ENCODE measurements at places on chromosomes 1 and 21. TPM values are rescaled to one million over a fixed set of nuclear protein-coding genes. Genes with fewer than 3 reads are reported as not detected.

- no peak overlapping the region for H3K4me3 ChIP-seq
- peak overlapping the region; percentile 57 for H3K27ac ChIP-seq
- peaks cover 43% of the 10 kb centered on the region for H3K4me1 ChIP-seq
These were observed 128.8 kb downstream of the MACF1 start for GRCh38 chr1:39333296-39333695.

DNA sequence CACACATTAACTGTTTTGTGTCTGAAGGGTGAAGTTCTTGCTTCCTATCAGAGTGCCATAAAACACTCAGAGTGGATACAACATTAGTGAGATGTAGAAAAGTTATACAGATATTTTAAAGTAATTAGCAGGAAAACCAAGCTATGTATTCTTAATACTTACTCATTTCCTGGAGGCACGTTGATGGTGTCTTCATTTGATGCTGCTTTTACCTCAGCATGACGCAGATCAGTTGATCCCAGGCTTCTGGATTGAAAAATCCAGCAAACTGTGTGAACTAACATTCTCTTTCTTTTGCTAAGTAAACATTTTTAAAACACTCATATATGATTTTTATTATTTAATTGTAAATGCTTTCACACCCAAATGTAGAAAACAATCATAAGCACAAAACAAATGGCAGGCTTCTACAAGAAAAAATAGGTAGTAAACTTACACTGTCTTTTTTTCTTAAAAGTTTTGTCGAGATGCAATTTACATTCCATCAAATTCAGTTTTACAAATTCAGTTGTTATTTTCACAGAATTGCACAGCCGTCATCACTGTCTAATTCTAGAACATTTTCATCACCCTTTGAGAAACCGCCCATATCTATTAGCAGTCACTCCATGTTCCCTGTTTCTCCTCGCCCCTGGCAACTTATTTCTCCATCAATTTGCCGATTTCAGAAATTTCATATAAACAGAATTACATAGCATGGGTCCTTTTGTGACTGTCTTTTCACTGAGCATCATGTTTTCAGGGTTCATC lies 198.9 kb downstream of the LRRC7 start:
- no peak for DNase-seq
- no peaks in the 10 kb centered on the region for H3K36me3 ChIP-seq
- no peaks in the 10 kb centered on the region for H3K4me1 ChIP-seq

ACTN2 gene
- total RNA-seq, result not detected

DNA sequence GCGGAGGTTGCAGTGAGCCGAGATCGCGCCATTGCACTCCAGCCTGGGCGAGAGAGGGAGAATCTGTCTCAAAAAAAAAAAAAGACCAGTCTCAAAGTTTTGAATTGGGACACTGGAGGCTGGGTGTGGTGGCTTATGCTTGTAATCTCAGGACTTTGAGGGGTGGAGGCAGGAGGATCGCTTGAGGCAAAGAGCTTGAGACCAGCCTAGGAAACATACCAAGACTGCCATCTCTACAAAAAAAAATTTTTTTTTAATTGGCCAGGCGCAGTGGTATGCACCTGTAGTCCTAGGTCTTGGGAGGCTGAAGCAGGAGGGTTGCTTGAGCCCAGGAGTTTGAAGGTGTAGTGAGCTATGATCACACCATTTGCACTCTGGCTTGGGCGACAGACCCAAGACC lies 3.9 kb downstream of the ZBTB8B start:
- peaks cover 31% of the 10 kb centered on the region for H3K27me3 ChIP-seq
- H3K4me3 ChIP-seq, result no peak overlapping the region
- H3K36me3 ChIP-seq, result no peaks in the 10 kb centered on the region
- no peak overlapping the region for H3K27ac ChIP-seq

GADD45A gene
- total RNA-seq, result 36.2 TPM

DNA sequence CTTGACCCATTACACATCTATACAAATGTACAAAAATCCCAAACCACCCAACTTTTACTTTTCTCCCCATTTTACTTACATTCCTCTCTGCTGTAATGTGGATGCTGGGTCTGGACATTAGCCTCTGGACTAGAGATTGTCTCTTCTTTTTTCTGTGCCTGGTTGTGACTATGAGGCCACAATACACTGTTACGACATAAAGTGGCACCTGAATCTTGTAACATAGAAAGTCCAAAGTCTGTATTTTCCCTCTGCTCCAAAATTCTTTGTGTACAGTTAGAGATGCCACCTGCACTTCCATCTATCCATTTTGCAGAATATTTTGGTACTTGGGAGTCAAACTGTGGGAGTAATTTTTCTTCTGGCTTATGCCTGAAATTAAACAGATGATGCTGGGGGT lies 22.7 kb downstream of the C21orf91 start:
- peaks cover 28% of the 10 kb centered on the region for H3K36me3 ChIP-seq
- H3K4me1 ChIP-seq, result peaks cover 58% of the 10 kb centered on the region
- no peak for DNase-seq
- H3K27ac ChIP-seq, result peak overlapping the region; percentile 39
- no peaks in the 10 kb centered on the region for H3K27me3 ChIP-seq

TTC22 gene
- 4.6 TPM for total RNA-seq

DNA sequence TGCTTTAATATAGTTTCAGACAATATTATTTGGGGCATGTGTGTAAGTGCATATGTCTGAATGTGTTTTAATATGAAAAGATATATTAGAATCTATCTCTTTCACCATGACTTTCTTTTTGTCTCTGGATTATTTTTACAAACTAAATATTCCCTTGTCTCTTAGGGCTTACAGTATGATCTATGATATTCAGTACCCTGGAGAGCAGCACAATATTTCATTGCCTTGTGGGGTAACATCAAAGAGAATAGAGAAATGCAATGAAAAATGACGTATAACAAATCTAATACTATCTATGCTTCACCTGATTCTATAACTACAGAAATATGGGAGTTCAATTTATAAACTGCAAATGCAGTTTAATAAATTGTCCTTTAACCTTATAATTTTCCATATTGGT lies 2084.5 kb downstream of the MRPL39 start:
- no peak overlapping the region for H3K4me3 ChIP-seq
- no peaks in the 10 kb centered on the region for H3K4me1 ChIP-seq
- DNase-seq, result no peak
- H3K27me3 ChIP-seq, result no peaks in the 10 kb centered on the region

- no peak overlapping the region for H3K27ac ChIP-seq
- H3K36me3 ChIP-seq, result no peaks in the 10 kb centered on the region
- no peak for DNase-seq
- no peaks in the 10 kb centered on the region for H3K4me1 ChIP-seq
- H3K4me3 ChIP-seq, result no peak overlapping the region
These were observed 25.2 kb downstream of the ARHGEF10L start for GRCh38 chr1:17564458-17565393.

SF3B4 gene
- total RNA-seq, result 72.7 TPM

DCAF6 gene
- total RNA-seq, result 21.2 TPM

DNA sequence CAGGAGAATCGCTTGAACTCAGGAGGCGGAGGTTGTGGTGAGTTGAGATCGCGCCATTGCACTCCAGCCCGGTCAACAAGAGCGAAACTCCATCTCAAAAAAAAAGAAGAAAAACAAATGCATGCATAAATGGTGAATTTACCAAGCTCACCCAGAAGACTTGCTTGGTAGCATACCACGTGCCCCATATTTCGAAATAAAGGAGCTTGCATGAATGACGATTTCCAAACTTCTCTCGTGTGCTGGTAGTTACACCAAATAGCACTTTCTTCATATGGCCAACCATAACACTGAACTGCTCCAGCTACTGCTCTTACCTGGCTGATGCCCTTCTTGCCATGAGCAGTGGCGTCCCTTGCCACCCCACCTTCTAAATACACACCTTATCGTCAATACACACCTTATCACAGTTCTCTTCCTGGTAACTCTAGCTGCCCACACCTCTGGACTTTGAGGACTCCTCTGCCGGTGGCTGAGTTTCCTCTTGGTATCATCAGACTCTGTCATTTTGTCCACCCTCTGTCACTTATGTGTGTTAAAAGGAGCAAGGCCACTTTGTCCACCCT lies 2.8 kb downstream of the DOP1B start:
- H3K27me3 ChIP-seq, result no peaks in the 10 kb centered on the region
- no peak overlapping the region for H3K27ac ChIP-seq
- no peaks in the 10 kb centered on the region for H3K36me3 ChIP-seq
- no peak overlapping the region for H3K4me3 ChIP-seq
- peaks cover 29% of the 10 kb centered on the region for H3K4me1 ChIP-seq

DNA sequence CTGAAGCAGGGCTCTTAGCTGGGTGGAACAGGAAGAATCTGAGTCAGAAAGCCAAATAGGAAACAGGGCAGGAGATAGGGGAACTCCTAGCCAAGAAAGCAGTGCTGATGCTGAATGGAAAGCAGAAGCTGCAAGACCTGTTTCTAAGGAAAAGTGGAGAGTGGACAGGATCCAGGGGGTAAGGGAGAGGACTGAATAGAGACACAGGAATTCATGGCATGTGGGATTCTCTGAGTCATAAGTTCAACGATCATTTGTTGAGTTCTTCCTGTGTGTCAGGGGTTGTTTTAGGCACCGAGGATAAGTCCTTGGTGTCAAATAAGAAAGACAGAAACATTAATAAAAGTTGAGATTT lies 153.8 kb upstream of the FGGY start:
- H3K27me3 ChIP-seq, result no peaks in the 10 kb centered on the region
- DNase-seq, result no peak
- H3K4me1 ChIP-seq, result peaks cover 23% of the 10 kb centered on the region
- H3K27ac ChIP-seq, result no peak overlapping the region
- H3K36me3 ChIP-seq, result no peaks in the 10 kb centered on the region

GRCh38 chr1:6691507-6691906 lies 10.1 kb downstream of the DNAJC11 start:
- H3K36me3 ChIP-seq, result no peaks in the 10 kb centered on the region
- no peaks in the 10 kb centered on the region for H3K27me3 ChIP-seq
- peaks cover 11% of the 10 kb centered on the region for H3K4me1 ChIP-seq
- H3K4me3 ChIP-seq, result no peak overlapping the region

DNA sequence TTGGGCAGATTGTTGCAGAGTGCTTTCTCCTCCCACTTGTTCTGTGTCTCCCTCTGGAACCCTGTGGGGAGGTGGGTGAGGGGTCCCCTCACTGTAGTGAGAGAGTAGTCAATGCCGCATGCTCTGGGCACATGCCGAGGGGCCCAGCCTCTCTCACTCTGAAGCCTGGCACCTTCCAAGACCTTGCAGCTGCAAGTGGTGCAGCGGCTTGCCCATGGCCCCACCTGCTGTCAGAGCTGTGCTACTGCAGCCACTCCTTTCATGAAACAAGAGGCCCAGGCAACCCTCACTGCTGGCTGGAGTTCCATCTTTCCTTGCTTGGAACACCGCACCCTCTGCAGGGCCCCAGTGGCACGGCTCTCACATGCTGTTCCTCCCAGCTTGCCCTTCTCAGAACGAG lies 58.4 kb upstream of the COL6A1 start:
- H3K27me3 ChIP-seq, result no peaks in the 10 kb centered on the region
- H3K27ac ChIP-seq, result no peak overlapping the region
- H3K4me1 ChIP-seq, result peaks cover 14% of the 10 kb centered on the region
- peak; percentile 75 for DNase-seq

NUP210L gene
- 0.12 TPM for total RNA-seq

DNA sequence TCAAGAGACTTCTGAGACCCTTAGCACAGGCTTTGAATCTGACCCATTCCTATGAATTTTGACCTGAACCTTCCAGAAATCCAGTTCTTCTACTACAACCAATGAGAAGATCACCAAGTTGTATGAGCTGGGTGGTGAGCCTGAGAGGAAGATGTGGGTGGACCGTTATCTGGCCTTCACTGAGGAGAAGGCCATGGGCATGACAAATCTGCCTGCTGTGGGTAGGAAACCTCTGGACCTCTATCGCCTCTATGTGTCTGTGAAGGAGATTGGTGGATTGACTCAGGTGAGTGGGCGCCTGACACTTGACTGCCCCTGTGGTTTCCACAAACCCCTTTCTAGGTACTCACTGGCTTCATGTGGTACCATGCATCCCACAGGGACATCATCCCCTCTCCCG lies 20.0 kb upstream of the PIGV start:
- peaks cover 64% of the 10 kb centered on the region for H3K36me3 ChIP-seq
- no peak overlapping the region for H3K4me3 ChIP-seq
- peaks cover 31% of the 10 kb centered on the region for H3K4me1 ChIP-seq
- H3K27ac ChIP-seq, result peak overlapping the region; percentile 75
- H3K27me3 ChIP-seq, result no peaks in the 10 kb centered on the region

RORC gene
- 9.9 TPM for total RNA-seq

Measured in activated CD4-positive, alpha-beta memory T cell treated with anti-CD3 and anti-CD28 coated beads for 36 hours (primary cell).